ENCODE measurements at places on chromosomes 16 and 17. TPM values are rescaled to one million over a fixed set of nuclear protein-coding genes. Genes with fewer than 3 reads are reported as not detected.

Gene MMP25
- total RNA-seq: 22.7 TPM

GRCh38 chr16:3458278-3458851 is 14.9 kb downstream of the NAA60 start:
- no peak for DNase-seq
- H3K4me3 ChIP-seq: peak overlapping the region; percentile 89
- peak overlapping the region; percentile 99 for H3K27ac ChIP-seq
- no peaks in the 10 kb centered on the region for H3K27me3 ChIP-seq

- peak; percentile 56 for DNase-seq
- H3K4me3 ChIP-seq: peak overlapping the region; percentile 68
- peaks cover 66% of the 10 kb centered on the region for H3K27me3 ChIP-seq
- H3K27ac ChIP-seq: peak overlapping the region; percentile 82
Measured at GRCh38 chr16:54931120-54932014, 702 bp downstream of the IRX5 start.

Gene ZNF785
- 16.2 TPM for total RNA-seq

- H3K27ac ChIP-seq: no peak overlapping the region
- H3K4me1 ChIP-seq: no peaks in the 10 kb centered on the region
- DNase-seq: no peak
- H3K27me3 ChIP-seq: no peaks in the 10 kb centered on the region
Measured at GRCh38 chr17:49090878-49091594, 41.5 kb upstream of the B4GALNT2 start.

Gene ZNF768
- 24.9 TPM for total RNA-seq

Measured in lower lobe of right lung (tissue), 2 donors.